ENCODE measurements at places on chromosomes 1 and 21.

- DNase-seq = no peak
Measured at GRCh38 chr1:162302306-162303003, 74.2 kb downstream of the SPATA46 start.

DNA sequence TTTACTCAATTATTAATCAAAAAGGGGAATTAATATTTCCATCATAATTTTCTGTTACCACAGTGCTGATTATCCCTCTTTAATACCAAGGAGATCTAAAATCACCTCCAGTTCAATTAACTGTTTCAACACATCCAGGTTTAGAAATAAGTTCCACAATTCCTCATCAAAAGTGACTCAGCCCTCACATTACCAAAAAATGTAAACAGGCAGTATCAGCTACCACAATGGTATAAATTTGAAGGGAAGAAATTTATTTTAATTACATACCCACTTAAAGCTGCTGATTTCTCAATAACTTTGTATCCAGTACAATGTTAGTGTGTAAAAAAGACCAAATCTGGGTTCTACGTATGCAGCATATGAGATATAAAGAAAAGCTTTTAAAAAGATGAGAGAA, 51.9 kb downstream of the EIF4G3 start:
- no peak for DNase-seq

DNA sequence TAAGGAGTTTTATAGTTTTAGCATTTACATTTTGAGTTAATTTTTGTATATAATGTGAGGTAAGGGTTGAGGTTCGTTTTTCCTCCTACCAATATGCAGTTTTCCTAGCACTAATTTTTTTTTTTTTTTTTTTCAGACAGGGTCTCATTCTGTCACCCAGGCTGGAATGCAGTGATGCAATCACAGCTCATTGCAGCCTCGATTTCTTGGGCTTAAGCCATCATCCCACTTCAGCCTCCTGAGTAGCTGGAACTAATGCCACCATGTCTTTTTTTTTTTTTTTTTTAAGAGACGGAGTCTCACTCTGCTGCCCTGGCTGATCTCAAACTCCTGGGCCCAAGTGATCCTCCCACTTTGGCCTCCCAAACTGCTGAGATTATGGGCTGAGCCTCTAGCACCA, 2.5 kb upstream of the UBASH3A start:
- DNase-seq = no peak

DNA sequence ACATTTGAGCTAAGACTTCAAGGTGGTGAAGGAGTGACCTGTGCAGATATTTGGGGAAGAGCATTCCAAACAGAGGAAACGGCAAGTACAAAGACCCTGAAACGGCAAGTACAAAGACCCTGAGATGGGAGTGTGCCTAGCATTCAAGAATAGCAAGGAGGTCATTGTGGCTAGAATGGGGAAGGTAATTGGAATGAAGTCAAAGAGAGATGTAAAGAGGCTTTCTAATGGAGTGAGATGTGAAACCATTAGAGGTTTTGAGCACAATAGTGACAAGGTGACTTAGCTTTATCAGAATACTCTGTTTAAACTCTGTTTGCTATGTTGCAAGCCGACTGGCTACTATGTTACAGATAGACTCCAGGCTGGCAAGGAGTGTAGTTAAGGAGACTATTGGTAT, 4.4 kb downstream of the CDC7 start:
- no peak for DNase-seq

DNA sequence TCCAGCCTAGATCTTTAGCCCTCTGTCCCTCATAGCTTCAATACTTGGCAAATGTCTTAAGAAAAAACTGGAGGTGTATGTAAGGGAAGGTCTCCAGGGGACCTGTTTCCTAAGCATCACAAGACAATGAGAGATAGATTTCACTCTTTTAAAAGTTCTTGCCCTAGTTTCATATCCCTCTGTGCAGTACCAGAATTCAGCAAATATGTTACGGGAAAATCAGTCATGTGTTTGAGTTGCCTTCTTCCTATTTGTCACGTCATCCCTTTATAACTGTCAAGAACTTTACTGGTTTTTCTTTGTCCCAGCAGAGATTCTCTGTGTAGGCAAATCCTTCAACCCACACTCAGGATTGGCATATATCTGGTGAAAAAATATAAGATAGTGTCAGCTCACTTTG, 32.3 kb downstream of the DNASE2B start:
- DNase-seq = no peak

DNA sequence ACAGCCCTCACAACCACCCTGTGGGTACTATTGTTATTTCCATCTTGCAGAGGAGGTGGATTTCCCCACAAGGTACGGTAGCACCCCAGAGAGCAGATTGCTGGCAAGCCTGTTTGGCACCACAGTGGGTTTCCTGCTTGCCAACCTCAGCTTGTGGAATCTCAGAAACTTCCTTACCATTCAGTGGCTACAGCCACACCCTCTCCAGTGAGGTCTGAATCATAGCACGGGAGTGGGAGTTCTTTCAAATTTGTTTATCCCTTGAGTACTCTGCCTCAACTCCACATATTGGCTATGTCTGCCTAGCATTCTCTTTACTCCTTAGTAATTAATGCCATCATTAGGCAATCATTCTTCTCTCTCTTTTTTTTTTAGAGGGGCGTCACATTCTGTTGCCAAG, 162.1 kb downstream of the PTPRU start:
- no peak for DNase-seq

DNA sequence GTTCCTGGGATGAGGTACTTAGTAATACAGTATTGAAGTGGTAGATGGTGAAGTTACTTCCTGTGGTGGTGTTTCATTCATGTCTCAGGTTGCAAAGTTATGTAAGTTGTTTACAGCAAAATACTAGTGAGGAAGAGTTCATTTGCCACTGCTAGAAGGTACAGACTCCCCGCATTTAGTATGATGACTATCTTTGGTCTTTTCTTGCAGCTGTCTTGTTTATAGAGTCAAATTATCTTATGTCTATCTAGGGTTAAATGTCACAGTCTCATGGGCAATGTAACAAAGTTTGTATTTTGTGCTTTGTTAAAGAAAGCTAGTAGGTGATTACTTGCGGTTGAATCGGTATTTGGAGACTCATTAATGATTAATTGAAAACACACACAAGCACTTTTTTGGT, 50.2 kb downstream of the LRRC8D start:
- DNase-seq = peak; percentile 56

Data from CD4-positive, alpha-beta memory T cell (primary cell).